NCI-H2227 treated with DMSO at 0.1 percent for 48 hours (cell line): ENCODE measurements at places on chromosomes 3 and 15.

DNA sequence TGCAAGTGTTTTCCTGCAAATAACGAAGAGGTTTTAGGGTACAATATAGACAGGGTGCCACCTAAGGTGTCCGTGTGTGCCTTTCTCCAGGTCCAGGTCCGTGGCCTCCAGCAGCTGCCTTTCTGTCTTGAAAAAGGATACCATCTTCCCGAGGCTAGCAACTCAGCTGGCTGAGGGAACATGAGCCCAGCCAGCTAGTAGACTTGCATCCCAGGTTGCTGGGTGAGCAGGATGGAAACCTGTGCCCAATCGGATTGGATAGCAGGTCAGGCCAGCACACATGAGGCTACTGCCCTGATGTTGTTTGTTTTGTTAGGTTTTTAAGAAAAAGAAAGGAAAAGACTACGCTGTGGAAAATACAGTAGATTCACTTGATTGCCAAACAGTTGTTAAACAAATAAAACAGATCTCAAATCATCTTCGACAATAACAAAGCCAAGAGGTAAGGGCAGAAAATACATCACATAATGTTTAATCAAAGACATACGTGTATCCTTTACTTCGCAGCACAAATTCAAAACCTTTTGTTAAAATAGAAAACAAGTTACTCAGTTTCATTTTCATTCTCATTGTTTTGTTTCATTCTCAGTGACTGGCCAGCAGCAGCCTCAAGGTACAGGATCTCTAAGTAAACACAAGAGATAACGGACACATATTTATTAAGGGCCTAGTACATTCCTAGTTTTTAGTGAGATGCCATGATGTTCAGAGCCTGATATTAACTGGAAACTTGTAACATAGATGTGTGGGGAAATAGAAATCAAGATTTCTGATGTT lies 661.2 kb upstream of the NR2F2 start:
- DNase-seq, result no peak

GRCh38 chr3:117874904-117875874 lies 1159.5 kb downstream of the IGSF11 start:
- no peak for DNase-seq

- DNase-seq, result no peak
Observed at GRCh38 chr3:10568549-10568948, 63.2 kb upstream of the ATP2B2 start.

- no peak for DNase-seq
Observed at GRCh38 chr3:49674497-49674983, 389 bp downstream of the APEH start.

GRCh38 chr3:2579206-2579605 lies 480.5 kb downstream of the CNTN4 start:
- no peak for DNase-seq

DNA sequence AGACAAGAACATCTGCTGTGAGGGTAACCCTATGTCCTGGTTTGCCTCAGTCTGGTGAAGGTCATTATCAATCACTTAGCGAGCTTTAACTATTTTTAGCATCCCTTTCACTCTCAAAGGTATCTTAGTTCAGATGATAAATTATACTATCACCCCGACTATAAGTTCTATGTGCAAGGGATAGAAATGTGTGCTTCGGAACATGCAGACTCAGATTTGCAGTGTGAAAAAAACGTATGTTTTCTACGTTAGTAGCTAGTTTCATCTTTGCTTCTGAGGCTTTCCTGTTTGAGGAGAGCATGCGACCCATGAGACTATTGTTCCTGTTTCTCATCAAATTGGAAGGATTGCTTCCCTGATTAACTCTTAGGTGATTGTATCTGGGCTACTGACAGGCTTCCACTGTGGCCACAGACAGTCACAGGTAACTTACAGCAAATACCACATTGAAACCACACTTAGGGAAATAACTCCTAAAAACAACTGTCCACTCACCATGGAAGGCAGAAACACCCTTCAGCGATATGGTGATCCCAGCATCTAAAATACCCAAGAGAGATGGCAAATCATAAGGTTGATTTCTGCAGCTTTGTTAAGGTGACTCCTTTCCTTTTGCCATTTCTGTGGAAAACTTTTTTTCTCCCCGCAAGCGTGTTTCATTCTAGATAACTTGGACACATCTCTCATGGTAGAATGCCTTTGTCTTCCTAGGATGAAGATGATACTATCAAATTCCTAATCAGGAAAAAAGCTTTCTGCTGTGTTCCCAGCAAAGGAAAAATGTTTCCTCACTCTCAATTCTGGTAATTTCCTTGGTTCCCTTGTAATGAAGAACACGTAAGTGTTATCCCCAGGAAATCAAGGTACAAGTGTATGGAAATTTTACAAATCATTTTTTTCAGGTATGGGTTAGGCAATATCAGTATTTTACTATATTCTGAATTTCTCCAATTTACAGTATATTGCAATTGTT lies 5.2 kb downstream of the GCSAM start:
- no peak for DNase-seq

- DNase-seq, result no peak
Observed at GRCh38 chr15:77228828-77229227, 157.9 kb upstream of the TSPAN3 start.

DNA sequence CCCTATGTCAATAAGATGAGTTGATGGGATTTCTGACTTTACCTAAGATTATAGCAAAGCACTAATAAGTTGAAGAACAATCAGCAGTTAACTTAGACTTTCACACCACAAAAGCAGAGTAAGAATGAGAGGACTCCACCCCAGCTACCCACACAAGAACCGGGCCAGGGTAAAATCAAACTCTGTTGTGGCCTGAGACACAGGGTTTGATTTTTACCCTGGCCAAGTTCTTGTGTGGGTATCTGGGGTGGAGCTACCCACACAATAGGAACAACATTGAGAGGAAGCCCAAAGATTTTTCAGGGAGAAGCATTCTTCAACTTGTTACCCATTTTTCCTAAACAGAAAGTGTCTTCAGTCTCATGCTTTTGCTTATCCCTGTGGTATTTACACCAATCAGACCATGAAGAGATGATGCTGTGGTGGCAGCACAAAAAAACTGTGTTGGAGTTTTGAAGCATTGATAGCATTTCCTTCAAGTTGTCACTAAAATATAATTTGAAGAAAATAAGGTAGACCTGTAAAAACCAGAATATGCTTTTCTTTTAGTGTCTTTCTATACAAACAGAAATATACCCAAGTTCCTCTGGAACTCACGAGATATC lies 25.6 kb downstream of the CPOX start:
- no peak for DNase-seq

- no peak for DNase-seq
Observed at GRCh38 chr3:13582366-13583250, 33.7 kb downstream of the FBLN2 start.

DNA sequence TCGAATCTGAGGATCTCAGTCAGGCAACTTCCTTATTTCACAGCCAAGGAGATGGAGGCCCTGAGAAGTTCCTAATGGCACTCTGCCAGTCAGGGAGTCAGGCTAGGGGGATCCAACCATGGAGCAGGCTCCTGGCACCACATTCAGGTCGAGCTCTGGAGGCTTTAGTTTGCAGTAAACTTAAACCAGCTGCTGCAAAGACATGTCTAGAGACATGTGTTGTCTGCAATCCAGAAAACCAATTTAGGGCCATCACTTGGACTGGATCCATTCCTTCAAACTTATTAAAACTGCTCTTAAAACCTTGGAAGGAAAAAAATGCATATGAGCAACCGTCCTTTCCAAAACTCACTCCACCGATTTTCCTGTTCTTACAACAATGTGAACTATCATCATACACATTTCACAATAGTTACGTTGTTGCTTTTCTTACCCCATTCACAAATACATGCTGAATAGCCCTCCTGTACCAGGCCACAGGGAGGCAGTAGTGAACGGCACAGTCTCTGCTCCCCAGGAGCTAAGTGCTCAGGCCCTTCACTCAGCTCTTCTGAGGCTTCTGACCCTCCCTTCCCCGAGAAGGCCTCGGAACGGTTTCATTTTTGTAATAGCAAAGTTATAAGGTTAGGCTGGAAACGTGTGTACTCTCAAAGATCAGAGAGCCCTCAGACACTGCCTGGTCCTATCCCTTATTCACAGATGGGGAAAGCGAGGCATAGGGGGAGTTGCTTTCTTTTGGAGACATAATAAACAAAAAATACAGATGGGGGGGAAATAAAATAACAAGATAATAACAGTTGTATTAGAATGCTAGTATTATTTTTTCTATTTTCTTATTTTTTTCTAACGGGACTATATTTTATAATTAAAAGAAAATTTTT lies 20.1 kb downstream of the RFT1 start:
- DNase-seq, result peak; percentile 7
